ENCODE measurements at places on chromosomes 1 and 21.

DNA sequence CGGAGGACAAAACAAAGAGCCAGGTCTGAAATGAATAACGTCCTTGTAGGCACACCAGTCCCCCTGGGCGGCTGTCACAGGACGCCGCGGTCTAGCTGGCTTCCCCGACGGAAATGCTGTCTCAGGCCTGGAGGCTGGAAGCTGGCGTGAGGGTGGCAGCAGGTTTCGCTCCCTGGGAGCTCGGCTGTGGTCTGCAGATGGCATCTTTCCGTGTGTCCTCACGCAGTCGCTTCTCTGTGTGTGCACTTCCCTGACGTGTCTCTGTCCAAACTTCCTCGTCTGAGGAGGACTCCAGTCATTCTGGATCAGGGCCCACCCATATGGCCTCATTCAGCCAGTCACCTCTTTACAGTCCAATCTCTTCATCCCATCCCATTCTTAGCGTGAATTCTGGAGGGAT is 14.2 kb downstream of the TNFRSF14 start:
- DNase-seq = no peak

DNA sequence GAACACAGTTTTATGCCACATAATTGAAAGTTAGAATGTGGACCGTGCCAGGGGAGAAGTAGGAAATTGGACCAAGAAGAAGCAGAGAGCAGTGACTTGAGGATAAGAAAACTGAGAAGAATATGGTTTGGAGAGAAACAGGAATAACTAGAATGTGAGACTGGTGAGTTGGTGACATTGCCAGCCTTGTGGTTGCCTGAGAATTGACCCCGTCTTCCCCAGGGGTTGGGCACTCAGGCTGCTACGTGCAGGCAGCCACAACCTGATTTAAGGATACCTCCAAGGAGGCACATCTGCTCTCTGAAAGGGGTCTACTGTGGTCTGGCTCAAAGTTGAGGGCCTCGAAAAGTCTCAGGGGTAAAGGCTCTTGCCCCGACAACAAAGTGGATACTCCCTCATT is 112.1 kb upstream of the ARTN start:
- no peak for DNase-seq

DNA sequence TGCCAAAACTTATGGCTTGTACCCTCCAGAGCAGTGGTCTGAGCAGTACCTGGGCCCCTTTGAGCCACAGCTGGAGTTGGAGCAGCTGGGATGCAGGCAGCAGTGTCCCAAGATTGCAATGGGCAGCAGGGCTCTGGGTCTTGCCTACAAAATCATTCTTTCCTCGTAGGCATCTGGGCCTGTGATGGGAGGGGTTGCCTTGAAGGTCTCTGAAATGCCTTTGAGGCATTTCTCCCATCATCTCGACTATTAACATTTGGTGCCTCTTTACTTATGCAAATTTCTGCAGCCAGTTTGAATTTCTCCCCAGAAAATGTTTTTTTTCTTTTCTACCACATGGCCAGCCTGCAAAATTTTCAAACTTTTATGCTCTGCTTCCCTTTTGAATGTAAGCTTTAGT is 31.0 kb upstream of the TSPAN2 start:
- no peak for DNase-seq

- DNase-seq = no peak
These were observed 187.7 kb upstream of the LMO4 start for GRCh38 chr1:87140831-87141540.

DNA sequence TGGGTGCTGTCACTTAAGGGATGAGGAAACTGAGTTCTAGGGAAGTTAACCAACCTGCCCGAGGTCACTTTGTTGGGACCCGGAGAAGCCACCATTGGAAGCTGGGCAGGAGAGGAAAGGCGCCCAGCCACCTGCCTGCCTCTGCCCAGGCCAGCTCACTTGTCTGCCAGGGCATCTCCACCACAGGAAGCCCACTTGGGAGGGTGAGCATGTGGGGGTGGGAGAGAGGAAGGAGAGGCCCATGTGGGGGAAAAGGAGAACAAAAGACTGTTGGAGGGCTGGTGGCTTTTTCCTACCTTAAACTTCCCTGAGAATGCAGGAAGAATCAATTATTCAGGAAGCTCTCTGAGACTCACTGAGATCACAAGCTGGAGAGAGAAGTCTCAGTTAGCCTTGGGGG is 43.8 kb upstream of the SELENON start:
- no peak for DNase-seq

- DNase-seq = no peak
These were observed 9.5 kb downstream of the RSPH1 start for GRCh38 chr21:42486531-42486930.

DNA sequence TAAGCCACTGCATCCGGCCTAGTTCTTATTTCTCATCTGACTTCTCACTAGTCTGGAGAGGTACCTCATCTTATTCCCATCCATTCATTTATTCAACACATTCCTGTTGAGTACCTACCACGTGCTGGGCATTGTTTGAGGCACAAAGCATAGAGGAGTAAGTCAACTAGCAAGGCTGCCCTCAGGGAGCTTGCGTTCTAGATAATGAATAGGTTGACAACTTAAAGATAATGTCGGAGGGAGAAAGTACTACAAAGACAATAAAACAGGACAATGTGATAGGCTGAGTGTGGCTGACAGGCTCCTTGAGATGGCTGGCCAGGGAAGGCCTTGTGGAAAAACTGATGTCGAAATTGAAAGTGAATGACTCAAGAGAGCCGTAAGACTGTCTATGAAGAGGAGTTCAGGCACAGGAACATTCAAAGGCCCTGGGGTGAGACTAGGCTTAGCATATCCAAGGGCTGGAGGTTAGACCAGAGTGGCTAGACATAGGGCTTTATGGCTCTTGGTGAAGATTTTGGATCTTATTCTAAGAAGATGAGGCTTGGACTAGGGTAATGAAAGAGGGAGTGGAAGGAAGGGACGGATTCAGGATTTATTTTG is 18.3 kb downstream of the SPATA21 start:
- no peak for DNase-seq

DNA sequence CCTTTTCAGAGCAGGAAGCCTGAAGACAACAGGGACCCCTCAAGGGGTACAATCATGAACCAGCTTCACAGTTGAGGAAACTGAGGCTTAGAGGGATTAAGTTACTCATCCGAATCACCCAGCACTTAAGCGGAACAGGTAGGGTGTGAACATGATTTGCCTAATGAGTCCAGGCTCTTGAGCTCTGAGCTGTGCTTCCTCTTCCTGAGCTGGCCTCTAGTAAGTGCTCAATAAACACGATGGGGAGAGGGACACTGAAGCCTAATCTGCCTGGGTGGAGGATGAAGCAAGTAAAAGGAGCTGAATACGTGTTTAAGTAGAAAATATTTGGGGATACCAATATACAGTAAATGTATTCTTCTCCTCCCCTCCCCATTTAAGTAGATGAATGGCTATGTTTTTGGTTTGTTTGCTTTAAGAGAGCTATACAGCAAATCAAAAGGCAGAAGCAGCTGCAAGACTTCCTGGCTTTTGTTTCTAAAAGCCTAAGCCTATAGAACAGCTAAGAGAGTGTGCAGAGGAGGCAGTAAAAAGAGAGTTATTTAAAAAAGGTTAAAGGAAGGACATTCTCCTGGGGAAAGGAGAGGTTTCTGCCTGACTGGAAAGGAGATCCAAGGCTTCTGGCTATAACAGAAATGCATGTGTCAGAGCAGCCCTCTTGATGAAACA is 20.5 kb downstream of the STPG1 start:
- no peak for DNase-seq

DNA sequence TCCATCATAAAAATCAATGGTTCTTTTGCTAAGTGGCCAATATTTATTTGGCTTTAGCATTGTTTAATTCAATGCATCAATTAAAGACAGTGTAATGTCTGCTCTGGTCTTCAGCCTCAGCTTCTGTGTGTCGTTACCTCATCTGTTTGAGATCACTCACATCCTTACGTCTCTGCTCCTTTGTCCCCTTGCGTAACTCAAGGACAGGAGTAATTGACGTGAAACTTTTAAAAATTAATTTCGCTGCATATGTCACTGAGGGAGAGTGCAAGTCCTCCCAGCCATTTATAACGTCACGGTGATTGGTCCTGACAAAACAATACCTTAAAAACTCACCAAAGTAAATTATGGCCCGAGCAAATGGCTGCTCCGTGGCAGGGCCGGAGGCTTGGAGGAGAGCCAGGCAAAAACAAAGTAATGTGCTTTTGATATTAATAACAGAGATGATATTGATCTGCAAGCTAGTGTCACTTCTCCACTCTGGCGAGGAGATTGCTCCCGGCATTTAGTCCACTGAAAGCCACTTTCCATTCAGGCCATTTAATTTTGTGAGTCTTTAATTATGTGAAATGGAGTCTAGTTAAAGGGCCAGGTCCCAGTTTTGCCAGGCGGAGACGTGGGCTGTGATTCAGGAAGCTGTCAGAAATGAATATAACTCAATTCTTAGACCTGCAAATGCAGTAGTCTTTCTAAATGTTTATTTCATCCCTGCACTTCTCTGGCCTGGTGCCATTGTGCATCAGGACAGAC is 150.9 kb upstream of the POU3F1 start:
- no peak for DNase-seq

GRCh38 chr1:178451529-178451928 is 45.2 kb downstream of the CLEC20A start:
- DNase-seq = no peak

GRCh38 chr1:161935264-161935663 is 88.4 kb downstream of the OLFML2B start:
- no peak for DNase-seq

DNA sequence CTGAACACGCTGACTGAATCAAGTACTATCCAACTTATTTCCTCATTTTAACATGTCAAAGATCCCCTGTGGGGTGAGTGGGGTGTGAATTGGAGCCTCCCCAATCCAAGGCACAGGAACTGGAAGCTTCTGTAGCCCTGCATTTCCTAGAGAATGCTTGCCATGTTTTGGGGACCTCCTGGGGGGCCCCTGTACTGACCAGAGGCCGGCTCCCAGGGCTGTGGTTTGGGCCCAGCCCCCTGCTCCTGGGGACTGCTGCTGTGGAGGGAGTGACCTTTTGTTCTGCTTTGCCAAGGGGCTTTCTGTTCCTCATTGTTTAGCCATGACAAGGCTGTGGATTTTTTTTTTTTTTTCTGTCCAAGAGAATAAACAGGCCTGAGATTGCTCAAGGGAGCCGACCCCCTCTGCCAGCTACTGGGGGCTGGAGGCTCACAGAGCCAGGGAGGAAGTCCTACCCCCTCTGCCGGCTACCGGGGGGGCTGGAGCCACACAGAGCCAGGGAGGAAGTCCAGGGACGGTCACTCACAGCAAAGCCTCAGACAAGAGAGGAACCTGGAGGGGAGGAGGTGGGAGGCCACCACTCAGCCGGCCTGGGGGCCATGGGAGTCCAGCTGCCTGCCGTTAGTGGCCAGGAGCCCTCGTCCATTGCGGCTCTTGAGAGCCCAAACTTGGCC is 17.4 kb downstream of the TNFRSF1B start:
- DNase-seq = no peak

DNA sequence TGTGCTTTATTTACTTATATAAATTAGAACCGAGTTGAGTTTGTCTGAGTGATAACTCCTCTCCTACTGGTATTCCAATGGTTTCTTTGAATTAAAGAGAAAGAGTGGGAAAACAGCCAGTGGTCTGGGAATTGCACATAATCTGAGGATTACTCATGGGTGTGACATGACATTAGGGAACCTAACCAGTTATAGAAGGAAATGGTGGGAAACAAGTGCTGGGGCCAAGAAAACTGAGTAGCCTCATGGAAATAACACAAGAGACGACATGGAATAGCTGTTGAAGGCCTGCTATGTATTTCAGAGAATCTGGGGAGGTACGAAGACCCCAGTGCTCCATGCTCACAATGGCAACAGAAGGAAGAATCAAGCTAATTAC is 41.8 kb upstream of the LRRC52 start:
- DNase-seq = no peak

GRCh38 chr1:116836099-116836498 is 73.6 kb upstream of the PTGFRN start:
- no peak for DNase-seq

DNA sequence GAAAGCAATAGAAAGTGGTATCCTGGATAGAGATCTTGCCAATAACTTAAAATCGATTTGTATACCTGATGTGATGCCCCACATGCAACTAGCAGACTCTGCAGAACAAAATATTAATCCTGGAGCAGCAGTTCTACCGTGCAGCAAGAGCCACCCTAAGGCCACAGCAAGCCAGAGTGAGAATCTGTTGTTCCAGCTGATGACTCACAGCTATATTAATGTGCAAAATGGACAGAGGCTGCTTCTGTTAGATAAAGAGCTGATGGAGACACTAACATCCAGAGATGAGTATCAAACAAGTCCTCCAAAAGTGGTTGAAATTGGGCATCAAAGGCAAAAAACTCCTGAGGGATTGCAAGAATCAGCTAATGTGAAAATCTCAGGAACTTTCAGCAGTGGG is 127.8 kb downstream of the MACF1 start:
- no peak for DNase-seq

DNA sequence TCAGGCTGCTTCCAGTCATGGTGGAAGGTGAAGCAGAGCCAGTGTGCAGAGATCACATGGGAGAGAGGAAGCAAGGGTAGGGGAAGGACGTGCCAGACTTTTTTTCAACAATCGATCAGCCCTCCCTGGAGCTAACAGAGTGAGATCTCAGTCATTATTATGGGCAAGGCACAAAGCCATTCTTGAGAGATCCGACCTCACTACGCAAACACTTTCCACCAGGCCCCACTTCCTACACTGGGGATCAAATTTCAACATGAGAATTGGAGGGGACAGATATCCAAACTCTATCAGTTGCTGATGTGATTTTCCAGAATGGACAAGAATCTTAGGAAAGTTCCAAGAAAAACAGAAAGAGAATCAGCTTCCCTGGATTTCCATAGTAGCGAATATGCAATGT is 60.5 kb downstream of the BACE2 start:
- DNase-seq = no peak

DNA sequence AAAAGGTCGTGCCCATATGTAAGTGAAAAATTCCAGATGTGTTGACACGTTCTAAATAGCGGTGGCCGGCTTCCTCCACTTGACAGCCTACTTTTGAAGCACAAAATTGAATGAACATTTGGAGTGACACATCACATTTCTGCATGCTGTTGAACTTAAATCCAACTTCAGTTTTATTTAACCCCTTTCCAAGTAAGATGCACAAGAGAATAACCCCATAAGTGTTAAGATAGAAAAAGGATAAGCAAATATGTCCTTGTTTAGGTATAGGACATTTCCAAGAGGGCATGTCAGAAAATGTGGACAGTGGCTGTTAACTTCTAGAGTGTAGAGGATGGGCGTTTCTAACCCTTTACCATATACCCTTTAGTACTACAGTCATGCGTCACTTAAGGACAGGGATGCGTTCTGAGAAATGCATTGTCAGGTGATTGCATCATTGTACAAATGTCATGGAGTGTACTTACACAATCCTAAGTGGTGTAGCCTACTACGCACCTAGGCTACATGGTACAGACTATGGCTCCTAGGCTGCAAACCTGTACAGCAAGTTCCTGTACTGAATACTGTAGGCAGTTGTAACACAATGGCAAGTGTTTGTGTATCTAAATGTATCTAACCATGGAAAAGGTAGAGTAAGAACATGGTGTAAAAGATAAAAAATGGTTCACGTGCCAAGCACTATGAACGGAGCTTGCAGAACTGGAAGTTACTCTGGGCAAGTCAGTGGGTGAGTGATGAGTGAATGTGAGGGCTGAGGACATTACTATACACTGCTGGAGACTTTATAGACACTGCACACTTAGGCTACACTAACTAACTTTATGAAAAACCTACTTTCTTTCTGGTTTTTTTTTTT is 9.3 kb upstream of the FAM89A start:
- no peak for DNase-seq

All from cortex of kidney (tissue), 1 donor.